ENCODE measurements at places on chromosomes 7 and 10.

DNA sequence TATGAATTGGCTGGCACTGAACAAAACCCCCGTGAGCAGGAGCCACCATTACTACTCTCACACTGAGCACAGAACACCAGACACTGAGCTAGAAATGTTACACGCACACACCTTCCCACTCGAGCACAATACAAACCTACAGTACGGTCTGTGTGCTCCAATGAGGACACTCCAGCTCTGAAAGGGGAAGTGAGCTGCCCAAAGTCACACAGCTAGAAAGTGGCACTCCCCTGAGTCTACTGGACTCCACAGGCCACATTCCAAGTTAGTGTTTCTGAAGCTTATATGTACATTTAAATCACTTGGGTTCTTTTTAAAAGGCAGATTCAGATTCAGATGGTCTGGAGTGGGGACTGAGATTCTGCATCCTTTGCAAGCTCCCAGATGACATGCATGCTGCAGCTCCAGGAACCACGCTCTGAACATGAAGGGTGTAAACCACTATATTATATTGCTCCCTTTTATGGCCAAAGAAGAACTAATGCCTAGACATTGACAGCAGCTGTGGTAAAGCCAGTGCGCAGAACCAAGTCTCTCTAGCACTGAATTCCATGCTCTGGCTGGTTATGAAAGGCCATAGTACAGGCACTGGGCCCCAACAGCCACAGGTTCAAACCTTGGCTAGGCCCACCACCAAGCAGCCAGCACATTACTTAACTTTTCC lies 77.1 kb downstream of the FRMPD2 start:
- DNase-seq: no peak

DNA sequence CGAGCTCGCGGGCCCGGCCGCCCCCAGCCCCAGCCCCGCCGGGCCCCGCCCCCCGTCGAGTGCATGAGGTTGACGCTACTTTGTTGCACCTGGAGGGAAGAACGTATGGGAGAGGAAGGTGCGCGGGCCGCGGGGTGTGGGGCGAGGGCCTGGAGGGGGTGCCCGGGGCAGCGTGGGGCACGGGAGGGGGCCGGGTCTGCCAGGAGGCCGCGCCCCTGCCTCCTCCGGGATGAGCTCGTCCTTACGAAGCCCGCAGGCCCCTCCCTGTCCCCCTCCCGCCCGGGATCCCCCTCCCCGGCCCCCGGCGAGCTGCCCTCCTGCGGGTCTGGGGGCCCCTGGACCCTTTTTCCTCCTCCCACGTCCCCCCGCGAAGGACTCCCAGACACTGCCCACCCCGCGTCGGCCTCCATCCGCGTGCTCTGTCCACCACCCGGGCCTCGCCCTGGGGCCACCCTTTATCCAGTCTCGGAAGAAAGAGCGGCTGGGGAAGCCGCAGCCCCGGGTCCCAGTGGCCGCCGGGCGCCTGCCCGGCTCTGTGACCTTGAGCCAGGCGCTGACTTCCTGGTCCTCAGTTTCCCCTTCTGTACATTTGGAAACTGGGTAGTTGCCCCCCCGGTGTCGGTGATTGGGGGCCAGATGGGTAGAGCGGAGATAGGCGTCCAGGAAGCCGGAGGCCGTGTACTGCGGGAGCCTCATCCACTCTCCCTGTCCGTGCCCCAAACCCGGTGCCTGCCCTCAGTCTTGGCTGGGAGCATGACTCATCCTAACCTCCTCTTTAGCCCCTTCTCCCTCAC lies 521 bp downstream of the LIMK1 start:
- DNase-seq: no peak

- DNase-seq: no peak
Observed at GRCh38 chr10:89550509-89550908, 15.1 kb upstream of the SLC16A12 start.

DNA sequence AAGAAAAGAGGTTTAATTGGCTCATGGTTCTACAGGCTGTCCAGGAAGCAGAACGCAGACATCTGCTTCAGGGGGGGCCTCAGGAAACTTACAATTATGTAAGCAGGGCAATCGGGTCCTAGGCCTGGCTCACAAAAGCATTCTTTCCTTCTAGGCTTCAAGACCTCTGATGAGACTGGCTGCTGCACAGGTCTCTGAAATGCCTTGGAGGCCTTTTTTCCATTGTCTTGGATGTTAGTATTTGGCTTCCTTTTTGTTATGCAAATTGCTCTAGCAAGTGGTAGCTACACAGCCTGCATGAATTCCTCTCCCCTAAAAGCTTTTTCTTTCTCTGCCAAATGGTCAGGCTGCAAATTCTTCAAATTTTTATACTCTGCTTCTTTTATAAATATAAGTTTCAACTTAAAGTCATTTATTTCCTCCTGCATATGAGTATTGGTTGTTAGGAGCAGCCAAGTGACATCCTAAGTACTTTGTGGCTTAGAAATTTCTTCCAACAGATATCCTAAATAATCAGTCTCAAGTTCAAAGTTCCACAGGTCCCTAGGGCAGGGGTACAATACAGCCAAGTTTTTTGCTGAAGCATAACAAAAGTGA lies 83.1 kb upstream of the SEMA3A start:
- DNase-seq: no peak

- no peak for DNase-seq
Observed at GRCh38 chr10:13376746-13377145, 28.7 kb upstream of the SEPHS1 start.

- DNase-seq: no peak
Observed at GRCh38 chr10:123515661-123516060, 150.5 kb upstream of the GPR26 start.

DNA sequence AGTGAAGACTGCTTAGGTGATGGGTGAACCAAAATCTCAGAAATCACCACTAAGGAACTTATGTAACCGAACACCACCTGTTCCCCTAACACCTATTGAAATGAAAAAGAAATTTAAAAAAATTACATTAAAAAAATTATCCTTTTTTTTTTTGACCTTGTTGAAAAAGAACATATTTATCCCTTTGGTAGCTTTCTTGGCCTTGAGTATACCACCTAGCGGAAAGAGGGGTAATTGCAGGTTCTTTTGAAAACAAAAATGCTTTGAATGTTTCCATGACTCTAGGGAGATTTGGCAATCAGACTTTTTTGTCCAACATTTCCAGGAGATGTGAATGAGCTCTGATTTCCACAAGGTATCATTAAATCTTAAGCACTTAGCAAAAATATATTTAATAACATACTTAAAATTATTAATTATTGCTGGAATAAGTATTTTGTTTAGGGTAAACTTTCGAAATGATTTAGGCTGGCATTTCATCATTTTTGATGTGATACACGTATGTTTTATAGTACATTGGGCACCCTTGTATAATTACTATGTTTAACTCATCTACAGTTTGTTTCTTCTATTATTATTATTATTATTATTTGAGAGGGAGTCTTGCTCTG lies 47.0 kb upstream of the ELMO1 start:
- DNase-seq: no peak

GRCh38 chr7:93751421-93751820 lies 139.1 kb downstream of the TFPI2 start:
- DNase-seq: no peak

- no peak for DNase-seq
Observed at GRCh38 chr7:120583899-120584586, 273.9 kb downstream of the TSPAN12 start.

DNA sequence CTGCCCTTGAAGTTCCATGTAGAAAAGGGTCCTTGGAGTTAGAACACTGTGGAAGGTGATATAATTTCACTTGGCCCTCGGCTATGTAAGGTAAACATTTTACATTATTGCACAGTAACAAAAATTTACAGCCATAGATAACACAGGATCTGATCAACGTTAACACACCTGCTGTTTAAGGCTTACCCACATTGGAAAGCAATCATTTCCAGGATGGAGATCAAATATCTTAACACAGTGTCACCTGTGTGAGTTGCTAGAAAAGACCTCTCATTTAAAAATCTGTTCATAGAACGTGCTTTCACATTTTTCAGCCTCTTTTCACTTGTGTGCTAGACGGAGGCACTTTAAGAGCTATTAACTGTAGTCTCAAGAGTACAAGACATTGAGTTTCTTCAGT lies 1.9 kb downstream of the TMEM229A start:
- DNase-seq: no peak
